ENCODE measurements at places on chromosomes 16 and 17.

DNA sequence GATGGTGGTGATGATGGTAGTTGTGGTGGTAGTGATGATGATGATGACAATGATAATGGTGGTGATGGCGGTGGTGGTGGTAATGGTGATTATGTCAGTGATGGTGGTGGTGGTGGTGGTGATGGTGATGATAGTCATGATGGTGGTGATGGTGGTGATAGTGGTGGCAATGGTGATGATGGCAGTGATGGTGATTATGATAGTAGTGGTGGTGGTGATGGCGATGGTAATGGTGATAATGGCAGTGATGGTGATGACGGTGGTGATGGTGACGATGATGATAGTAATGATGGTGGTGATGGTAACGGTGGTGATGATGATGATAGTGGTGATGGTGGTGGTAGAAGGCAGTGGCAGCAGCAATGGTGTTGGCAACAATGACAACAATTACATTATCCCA lies 55.3 kb downstream of the RBFOX3 start:
- no peak for DNase-seq

DNA sequence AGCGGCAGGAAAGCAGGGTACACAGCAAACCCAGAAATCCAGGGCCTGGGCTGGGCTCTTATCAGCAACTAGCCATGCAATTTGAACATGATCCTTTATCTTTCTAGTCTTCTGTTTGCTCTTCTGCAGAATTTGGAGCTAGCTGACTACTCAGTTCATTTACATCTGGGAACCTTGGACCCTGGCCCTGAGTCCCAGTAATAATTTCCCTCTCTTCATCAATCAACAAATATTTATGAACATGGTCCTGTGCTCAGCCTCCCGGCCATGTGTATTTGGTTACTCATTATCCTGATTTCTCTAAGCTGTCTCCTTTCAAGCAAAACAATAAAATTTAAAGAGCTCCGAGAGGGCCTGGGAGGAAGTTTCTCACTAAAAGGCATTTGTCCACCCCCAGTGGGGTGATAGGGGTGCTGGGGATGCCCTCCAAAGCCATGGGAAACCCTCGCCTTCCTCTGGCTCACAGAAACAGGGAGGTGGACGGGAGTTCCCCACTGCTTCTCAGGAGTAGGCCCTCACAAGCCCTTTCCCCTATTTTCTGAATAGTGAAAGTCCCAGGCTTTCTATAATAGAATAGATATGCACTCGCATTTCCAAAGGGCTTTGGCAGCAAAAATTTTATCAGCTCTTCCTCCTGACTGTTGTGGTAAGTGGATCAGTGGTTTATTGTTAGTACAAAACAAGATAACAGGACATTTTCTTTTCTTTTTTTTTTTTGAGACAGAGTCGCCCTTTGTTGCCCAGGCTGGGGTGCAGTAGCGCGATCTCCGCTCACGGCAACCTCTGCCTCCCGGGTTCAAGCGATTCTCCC lies 6.9 kb upstream of the WDR59 start:
- no peak for DNase-seq

DNA sequence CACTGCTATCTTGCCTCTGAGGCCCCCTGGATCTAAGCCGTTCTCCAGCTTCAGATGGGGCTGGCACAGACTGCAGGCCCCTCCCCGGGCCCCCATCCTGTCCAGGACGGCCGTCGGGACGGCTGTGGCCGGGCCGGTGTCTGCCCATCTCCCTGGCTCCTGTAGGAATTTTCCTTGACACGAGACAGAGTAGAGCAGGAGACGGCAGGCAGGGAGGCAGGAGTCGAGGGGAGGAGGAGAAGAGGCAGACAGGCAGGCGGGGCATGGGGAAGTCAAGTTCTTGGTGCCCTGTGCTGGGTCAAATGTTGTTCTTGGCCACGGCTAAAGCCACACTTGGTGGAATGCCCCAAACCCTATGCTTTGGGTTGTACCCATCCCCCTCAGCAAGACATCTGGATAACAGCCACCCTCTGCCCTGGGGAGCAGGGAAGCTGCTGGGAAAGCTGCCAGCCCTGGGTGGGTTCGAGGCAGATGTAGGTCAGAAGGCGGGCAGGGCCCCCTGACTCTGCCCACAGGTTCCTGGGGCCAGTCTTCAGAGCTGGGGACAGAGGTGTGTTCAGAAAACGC lies 4.0 kb downstream of the C1QTNF1 start:
- no peak for DNase-seq

- no peak for DNase-seq
Measured at GRCh38 chr16:82182266-82183003, 12.4 kb upstream of the MPHOSPH6 start.

- no peak for DNase-seq
Measured at GRCh38 chr17:61635913-61636432, 45.0 kb upstream of the NACA2 start.

- no peak for DNase-seq
Measured at GRCh38 chr16:87464691-87465300, 28.0 kb downstream of the ZCCHC14 start.

GRCh38 chr17:31274252-31274651 lies 22.8 kb downstream of the OMG start:
- no peak for DNase-seq

DNA sequence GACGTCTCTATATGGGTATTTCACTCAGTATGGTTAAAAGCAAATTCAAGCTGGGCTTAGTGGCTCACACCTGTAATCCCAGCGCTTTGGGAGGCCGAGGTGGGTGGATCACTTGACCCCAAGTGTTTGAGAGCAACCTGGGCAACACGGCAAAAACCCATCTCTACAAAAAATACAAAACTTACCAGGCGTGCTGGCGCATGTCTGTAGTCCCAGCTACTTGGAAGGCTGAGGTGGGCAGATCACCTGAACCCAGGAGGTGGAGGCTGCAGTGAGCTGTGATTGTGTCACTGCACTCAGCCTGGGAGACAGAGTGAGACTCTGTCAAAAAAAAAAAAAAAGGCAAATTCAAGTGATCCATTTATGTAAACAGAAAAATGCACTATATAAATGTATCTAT lies 1.3 kb upstream of the TNFRSF17 start:
- no peak for DNase-seq

DNA sequence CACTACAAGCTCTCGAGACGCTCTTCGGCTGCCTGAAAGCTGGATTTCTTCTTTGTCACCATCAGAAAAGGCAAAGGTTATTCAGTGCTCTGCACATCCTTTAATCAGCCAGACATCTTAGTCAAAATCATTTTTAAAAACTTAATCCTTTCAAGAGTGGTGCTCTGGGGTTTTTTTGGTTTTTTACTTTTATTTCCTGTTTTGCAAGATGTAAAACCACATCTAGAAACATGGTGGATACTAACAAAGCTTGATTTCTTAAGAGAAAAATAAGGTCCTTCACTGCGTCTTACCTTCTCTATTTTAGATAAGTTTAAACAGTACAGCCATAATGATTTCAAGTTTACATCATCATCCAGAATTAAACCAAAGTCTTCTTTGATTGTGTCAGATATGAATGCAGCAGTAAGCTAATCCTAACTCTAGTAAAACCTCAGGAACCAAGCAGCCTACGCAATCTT lies 6.3 kb downstream of the ANKRD11 start:
- no peak for DNase-seq

- no peak for DNase-seq
Measured at GRCh38 chr17:58966208-58966607, 140.5 kb downstream of the TRIM37 start.

- peak; percentile 84 for DNase-seq
Measured at GRCh38 chr17:1201132-1201702, 21.4 kb upstream of the ABR start.

All from CD4-positive, alpha-beta T cell (primary cell).